Pericardium fibroblast (primary cell): ENCODE measurements at places on chromosomes 6 and 20. TPM values are rescaled to one million over a fixed set of nuclear protein-coding genes. Genes with fewer than 3 reads are reported as not detected.

Gene POPDC3
- total RNA-seq: 2.7 and 26.6 TPM in 2 replicates

Gene ESR1
- not detected in 2 replicates for total RNA-seq

Gene SLC26A8
- total RNA-seq: not detected in 2 replicates

Gene AK9
- 1.1 and 2.4 TPM in 2 replicates for total RNA-seq

Gene GTSF1L
- total RNA-seq: not detected in 2 replicates

Gene GABRR2
- total RNA-seq: not detected in 2 replicates

Gene ZNF341
- 1.2 and 2.4 TPM in 2 replicates for total RNA-seq

Gene UNC5CL
- 0.12 TPM in 1 of 2 replicates, not detected in the other for total RNA-seq
